ENCODE measurements at places on chromosomes 2 and 18.

DNA sequence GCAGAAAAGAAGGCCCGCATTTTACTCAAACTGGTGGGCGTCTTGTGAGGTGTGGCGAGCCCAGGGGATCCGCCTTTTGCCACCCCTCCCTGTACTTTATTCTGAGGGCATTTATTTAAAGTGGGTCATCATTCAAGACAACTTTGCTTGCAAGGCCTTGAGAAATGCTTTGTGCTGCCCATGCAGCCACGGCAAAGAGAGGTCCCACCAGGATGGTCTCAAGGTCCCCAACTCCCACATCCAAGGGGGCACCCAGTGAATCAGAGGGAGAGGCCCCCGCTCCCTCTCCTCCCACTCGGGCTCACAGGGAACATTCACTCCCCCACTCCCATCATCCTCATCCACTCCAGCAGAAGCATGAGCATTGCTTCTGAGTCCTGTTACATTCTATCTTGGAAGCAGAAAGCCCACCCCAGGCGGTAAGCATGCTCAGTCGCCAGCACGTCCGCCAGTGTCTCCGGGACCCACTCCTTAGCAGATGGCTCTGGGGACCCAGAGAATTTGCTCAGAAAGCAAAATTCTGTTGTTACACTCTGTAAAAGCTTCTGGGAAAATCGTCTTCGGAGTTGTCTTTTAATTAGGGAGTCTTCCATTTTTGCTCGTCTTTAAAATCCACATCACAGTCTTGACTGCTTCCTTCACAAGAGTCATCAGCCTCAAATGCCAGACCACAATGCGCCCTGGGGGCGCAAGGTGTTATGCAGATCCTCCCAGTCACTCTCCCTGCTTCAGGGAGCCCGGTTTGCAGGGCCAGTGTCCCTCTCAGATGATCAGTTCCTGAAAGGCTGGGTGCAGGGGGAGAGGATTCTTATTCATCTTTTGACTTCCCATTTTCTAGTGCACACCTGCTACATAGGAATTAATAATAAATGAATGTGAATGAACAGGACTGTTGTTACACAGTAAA is 99.4 kb upstream of the NCK2 start:
- no peak for DNase-seq

DNA sequence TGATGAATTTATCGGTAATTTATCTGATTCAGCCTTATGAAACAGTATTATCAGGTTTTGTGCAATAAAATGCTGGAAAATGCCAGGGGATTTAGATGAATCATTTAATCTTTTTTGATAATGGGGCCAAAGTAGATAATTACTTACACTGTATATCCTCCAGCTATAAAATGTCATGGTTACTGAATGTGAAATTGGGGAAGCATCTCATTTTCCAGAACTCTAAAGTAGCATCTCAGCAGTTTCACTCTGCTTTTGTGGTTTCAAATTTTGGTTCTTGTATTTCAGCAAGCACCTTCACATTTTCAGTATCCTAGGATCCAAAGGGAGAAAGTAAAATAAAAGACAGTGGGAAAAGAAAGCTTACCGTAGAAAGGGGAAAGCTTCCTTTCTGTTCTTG is 12.8 kb downstream of the ANKRD62 start:
- no peak for DNase-seq

GRCh38 chr2:223247136-223247535 is 195.1 kb downstream of the KCNE4 start:
- no peak for DNase-seq

DNA sequence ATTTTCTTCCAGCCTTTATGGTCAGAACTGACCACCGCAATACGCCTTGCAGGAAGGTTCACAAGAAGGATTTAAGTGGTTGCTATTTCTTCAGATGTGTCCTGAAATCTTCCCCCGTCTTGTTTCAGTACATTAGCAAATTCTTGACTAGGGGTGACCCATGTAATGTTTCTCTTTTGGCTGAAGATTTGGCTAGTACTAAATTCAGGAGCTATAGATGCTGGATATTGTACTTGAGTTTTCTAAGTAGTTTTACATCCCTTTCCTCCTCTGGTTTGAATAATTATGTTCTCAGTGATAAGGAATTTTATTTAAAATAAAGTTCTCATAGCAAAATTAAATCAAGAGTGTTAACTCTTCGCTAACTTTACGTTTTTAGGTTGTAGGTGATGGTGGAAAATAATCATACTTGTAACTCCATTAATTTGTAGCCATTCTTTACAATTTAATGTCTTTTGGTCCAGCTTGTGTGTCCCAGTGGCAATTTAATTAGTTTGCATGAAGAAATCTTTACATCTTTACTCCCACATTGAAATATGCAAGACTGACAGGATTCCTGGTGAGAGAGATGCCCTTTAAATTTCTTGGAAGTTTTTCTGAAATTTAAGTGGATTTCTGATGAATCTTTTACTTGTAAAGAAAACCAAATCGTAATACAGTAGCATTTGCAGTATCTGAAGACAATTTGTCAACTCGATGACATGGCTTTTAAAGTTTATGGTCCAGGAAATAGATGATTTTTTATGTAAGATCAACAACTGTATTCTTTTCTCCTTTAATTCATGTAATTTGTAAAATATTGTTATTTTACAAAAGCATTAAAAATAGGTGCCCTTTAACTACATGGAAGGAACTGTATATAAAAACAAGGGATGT is 2.8 kb downstream of the PHLPP1 start:
- DNase-seq: no peak

DNA sequence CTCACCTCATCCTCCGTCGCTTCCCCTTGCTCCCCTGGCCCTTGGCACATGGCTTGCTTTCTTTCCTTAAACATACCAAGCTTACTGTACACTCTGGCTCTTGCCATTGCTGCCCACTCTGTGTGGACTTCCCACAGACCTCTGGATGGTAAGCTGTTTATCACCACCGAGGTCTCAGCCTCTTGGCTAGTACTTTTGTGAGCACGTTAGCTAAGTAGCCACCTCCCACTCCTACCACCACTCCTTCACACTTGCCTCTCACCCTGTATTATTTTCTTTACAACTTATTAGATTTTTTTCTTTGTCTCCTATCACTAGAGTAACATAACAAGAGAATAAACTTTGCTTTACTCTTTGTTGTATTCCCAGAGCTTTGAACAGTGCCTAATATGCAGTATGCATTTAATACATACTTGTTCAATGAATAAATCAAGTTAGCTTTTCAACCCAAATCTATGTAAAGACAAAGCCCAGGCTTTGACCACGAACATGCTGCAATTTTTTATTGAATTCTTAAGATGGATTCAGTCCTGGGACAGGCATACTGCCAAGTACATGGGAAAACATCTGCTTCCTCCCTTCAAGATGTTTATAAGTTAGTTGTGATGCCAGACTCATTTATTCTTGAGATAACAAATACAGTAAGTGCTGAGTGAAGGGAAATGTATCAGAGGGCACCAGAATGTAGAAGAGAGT is 25.0 kb upstream of the MSGN1 start:
- no peak for DNase-seq

GRCh38 chr2:99706735-99707134 is 216.9 kb upstream of the REV1 start:
- DNase-seq: no peak

GRCh38 chr2:222604749-222605515 is 51.0 kb downstream of the FARSB start:
- no peak for DNase-seq

GRCh38 chr2:202429164-202429980 is 53.2 kb downstream of the BMPR2 start:
- DNase-seq: no peak

GRCh38 chr2:239225371-239225851 is 175.4 kb downstream of the HDAC4 start:
- no peak for DNase-seq

Data from HS-27A (cell line).